Activated CD4-positive, alpha-beta T cell treated with anti-CD3 and anti-CD28 coated beads, Interleukin-2, Interleukin-4, amounts not matched to agents 100 ng/mL and 50 ng/mL, durations not matched to agents 16 hours and 8 hours (primary cell): ENCODE measurements at places on chromosomes 12 and 14.
A peak's percentile ranks its signal among the peaks of the same experiment; 100 is the strongest.

GRCh38 chr14:103849151-103849886, 1.9 kb upstream of the PPP1R13B start:
- DNase-seq = no peak

- DNase-seq = no peak
These were observed 3.4 kb upstream of the TEX22 start for GRCh38 chr14:105394714-105395537.

GRCh38 chr12:44038411-44038810, 202.5 kb downstream of the TMEM117 start:
- DNase-seq = no peak

GRCh38 chr12:132617822-132618682, 524 bp upstream of the P2RX2 start:
- DNase-seq = no peak

- no peak for DNase-seq
These were observed 59.6 kb downstream of the NELL2 start for GRCh38 chr12:44816446-44817017.

GRCh38 chr12:53221203-53222080, 10.6 kb downstream of the RARG start:
- DNase-seq = peak; percentile 52
